HuH-7 (cell line): ENCODE measurements at places on chromosomes 6 and 20.

- no peak for DNase-seq
Observed at GRCh38 chr6:2921520-2922115, 18.5 kb upstream of the SERPINB9 start.

- DNase-seq, result peak; percentile 95
Observed at GRCh38 chr6:21593412-21593926, at the start of gene SOX4. Gene SOX4, plus strand, starts transcription at chr6:21593751. Its CDS starts 784 bp downstream, at chr6:21594535.

- DNase-seq, result no peak
Observed at GRCh38 chr6:135983718-135984343, 132.3 kb downstream of the PDE7B start.

GRCh38 chr6:34237316-34237721, 646 bp downstream of the HMGA1 start:
- DNase-seq, result no peak

GRCh38 chr6:46914279-46914810, 7.4 kb downstream of the ADGRF5 start:
- DNase-seq, result no peak

DNA sequence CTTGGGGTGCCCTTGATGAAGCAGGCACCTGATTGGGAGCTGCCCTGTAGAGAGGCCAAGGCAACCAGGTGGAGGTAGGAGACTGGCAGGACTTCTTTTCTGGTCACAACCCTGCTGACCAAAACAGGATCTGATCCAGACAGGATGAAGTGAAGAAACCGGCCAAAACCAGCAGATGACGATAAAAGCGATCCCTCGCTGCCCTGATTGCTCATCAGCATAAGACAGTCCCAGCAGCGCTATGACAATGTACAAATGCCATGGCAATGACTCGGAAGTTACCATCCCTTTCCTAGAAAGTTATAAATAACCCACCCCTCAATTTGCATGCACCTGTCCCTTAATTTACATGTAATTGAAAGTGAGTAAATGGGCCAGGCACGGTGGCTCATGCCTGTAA, 88.4 kb upstream of the PDE10A start:
- DNase-seq, result no peak

- no peak for DNase-seq
Observed at GRCh38 chr6:23842760-23843159, 283.3 kb upstream of the NRSN1 start.

- no peak for DNase-seq
Observed at GRCh38 chr6:62272114-62272513, 13.9 kb downstream of the KHDRBS2 start.

- DNase-seq, result no peak
Observed at GRCh38 chr6:3887150-3887700, 38.1 kb downstream of the FAM50B start.

GRCh38 chr6:170308761-170309160, 2.2 kb downstream of the FAM120B start:
- DNase-seq, result no peak

DNA sequence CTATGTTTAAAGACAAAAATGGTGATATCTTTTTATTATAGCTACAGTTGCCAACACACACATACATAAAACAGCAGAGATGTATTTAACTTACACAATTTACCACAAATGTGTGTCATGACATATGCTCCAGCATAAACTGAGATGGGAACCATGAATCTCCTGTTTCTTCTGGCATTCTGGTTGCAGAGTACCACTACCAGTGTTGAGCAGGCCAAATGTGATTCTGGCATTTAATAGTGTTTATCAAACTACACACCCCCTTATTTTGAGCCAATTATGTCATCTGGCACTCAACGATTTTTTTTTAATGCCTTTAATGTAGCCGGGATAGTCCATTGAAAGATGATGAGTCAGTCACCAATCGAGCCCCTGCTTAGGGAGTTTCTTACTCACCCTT, 59.0 kb upstream of the TPD52L1 start:
- no peak for DNase-seq

- DNase-seq, result no peak
Observed at GRCh38 chr6:15535495-15536197, 127.2 kb downstream of the DTNBP1 start.
